Thoracic aorta (tissue), 2 donors: ENCODE measurements at places on chromosomes 2 and 18. TPM values are rescaled to one million over a fixed set of nuclear protein-coding genes. Genes with fewer than 3 reads are reported as not detected.

- DNase-seq, result no peak
These were observed 356.4 kb downstream of the SLC4A3 start for GRCh38 chr2:219983836-219984235.

DNA sequence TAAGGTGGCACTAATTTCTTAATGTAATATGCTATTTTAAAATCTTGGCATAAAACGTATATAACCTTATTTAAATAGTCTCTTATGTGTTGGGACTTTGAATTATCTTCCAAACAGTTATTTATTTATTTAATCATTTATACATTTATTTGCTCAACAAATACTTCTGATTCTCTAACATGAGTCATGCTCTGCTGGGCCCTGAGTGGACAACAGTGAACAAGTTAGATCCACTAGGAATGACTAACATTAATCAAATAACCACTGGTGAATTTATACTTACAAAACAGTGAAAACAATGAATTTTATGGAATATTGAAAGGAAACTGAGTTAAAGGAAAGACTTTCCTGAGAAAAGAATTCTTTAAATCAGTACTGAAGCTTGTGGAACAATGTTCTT is 1257.2 kb upstream of the CHAC2 start:
- DNase-seq, result no peak

DNA sequence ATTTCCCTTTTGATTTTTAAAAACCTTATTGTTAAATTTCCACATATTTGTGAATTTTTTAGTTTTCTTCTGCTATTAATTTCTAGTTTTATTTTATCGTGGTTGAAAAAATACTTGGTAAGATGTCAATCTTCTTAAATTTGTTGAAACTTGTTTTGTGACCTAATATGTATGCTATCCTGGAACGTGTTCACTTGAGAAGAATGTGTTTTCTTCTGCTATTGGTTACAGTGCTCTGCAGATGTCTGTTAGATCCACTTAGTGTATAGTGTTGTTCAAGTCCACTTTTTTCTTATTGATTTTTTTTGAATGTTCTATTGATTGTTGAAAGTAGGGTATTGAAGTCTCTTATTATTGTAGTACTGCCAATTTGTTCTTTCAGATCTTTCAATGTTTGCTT is 116.5 kb upstream of the NETO1 start:
- DNase-seq, result no peak

DNA sequence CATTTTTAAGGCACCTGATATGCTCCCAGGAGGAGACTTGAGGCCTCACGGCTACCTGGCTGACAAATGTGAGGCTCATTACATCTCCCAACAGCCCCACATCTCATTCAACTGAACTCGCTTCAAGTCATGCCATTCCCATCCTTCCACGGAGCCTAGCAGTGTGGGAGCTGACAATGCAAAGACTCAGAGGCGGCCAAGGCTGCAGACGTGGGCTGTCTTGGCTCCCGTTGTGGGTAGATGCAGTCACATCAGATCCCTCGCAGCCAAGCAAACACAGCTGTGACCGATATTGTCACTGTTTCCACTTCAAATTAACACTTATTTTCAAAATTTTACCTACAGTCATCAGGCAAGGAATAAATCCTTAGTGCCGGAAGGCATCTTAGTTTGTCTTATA is 64.0 kb upstream of the TRIB2 start:
- no peak for DNase-seq

Gene CD8B
- total RNA-seq, result 1.5 TPM
